MV-4-11 (cell line): ENCODE measurements at places on chromosomes 11 and 22.
A peak's percentile ranks its signal among the peaks of the same experiment; 100 is the strongest.

GRCh38 chr22:31055635-31056159 lies 25.4 kb upstream of the SMTN start:
- peak; percentile 53 for DNase-seq

- DNase-seq, result no peak
Measured at GRCh38 chr11:119990309-119991021, 147.4 kb downstream of the TRIM29 start.

DNA sequence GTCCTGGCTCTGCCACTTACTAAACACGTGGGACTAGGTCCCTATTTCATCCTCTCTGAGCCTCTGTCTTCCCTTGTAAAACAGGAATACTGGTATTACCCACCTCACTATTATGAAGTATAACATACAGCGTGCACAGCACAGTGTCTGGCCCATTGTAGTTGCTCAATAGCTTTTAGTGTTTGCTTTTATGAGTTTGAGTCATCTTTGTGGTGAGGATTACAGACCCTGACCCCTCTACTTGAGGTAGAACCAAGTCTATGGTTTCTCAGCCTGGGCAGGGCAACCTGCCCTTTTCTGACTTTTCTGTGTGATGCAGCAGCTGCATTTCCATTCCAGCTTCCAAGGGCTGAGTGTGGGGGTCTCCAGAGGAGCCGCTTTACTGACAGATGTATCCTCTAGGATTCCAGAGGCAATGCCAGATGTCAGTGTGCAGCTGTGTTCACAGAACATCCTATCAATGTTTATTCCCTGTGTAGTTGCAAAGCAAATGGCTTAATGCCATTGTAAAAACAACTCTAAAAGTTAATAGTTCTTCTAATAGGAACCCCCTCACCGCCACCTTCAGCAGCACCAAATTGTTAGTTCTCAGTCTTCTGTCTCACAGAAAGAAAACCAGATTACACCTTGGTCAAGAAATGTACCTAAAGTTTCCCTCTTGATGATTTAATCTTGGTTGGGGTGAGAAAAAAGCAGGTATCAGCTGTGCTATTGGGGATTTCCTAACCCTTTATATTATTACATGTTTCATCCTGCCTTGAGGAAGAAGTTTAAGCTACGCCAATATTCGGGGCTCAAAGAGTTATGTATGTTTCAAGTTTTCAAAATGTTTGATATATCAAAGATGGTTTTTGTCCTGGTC lies 16.8 kb downstream of the PRR5L start:
- DNase-seq, result peak; percentile 72

- DNase-seq, result no peak
Measured at GRCh38 chr11:113567867-113568544, 92.8 kb upstream of the DRD2 start.

GRCh38 chr11:34243600-34244464 lies 114.0 kb downstream of the ABTB2 start:
- peak; percentile 45 for DNase-seq

- DNase-seq, result no peak
Measured at GRCh38 chr22:33341611-33342010, 283.4 kb upstream of the SYN3 start.

DNA sequence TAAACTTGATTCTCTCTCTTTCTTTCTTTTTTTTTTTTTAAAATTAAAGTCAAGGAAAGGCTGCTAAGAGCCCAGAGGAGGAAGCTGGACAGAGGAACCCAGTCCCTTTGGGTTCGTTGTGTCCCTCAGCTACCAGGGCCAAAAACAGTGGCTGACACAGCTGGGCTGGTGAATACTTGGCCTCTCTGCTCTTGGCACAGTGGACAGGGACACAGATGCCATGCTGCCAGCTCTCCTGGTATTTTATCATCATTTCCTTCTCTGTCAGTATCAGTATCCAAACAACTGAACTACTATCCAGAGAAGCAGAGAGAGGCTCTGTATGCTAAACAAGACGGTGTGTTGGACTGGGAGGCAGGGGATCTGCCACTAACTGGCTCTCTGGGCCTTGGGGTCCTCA lies 123.7 kb upstream of the CCDC90B start:
- DNase-seq, result no peak

DNA sequence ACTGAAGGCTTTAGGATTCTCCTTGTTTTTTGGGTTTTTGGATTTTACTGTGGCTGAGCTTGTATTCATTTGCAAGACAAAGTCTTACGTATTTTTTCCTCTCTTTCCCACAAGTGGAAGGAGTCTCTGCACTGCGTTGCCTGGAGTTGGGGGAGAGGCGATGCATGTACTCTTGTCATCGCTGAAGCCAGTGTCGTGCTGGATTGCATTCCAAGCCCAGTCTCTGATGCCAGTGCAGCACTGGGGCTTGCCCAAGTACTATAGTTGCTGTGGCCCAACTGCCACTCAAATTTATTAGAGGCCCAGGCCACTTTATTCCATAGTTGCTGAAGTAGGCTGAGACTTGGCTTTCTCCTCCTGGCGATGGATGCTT lies 230.2 kb downstream of the DYNC2H1 start:
- no peak for DNase-seq

- DNase-seq, result peak; percentile 88
Measured at GRCh38 chr11:1852877-1853276, at the start of gene LSP1. TSS of gene LSP1 (plus strand) at chr11:1853084. CDS start at chr11:1853145, 61 bp downstream.

GRCh38 chr11:14089690-14090462 lies 127.4 kb downstream of the SPON1 start:
- no peak for DNase-seq

DNA sequence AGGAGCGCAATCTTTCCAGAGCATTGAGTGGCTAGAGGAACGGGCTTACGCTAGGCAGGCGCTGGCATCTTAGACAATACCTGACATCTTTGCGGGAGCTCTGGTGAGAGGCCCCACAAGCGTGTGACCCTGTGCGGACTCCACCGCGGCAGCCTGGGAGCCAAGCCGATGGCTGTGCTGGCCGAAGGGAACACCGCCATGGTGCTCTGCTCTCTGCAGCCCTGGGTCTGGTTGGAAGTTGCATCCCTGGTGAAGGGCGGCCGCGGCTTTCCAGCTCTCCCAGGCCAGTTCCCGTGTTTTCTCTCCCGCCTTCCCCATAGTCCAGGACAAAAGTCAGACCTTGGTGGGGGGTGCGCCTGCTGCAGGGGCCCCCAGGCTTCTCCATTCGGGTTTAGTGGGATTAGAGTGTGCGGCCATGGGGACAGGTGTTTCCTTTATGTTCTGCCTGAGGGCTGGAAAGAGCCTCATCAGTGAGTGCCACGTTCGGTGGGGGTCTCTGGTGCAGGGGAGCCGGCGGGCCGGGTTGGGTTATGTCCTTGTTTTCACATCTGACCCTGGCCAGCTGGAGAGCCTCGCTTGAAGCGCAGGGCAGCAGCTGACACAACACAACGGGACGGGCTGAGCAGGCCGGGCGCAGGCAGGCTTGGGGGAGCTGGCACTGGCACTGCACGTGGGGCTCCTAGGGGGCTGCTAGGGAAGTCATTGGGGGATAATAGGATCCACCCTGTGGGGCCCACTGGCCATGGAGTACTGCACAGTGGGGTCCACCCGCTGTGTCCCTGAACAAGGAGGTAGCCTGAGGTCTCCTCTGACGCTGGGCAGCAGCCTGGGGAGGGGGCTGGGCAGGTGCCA lies 94.8 kb downstream of the KCNQ1 start:
- DNase-seq, result no peak

DNA sequence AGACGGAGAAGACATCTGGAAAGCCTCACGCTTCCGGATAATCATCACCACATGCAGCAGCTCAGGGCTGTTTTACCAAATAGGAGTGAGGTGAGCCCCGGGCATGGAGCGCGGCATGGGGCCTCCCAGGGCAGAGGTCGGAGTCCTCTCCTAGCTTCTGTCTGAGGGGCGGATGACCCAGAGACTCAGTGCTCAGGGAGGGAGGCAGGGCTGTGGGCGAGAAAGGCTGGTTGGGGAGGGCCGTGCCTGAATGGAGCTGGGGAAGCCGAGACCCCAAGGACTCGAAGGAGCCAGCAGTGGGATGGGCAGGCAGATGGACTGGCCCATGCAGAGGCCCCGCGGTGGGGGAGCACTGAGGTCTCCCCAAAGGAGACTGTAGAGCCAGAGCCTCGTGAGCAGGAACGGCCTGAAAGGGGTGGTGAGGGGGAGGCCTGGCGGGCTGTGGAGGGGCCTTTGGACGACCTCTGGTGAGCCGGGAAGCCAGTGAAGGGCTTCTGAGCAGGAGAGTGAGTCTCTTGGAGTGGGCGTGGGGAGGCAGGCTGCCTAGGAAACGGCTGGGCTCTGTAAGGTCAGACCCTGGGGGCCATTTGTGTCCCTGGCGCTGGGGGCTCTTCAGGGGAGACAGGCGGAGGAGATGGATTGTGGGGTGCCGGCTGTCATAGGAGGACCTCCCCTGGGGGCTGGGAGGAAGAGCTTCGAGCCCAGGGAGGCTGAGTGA lies 24.7 kb upstream of the PANX2 start:
- no peak for DNase-seq

- no peak for DNase-seq
Measured at GRCh38 chr22:38223289-38223960, 21.6 kb downstream of the MAFF start.

GRCh38 chr11:79388201-79388600 lies 52.6 kb downstream of the TENM4 start:
- no peak for DNase-seq

- no peak for DNase-seq
Measured at GRCh38 chr11:99424313-99425084, 403.8 kb downstream of the CNTN5 start.

GRCh38 chr11:9896902-9897301 lies 233.0 kb downstream of the SWAP70 start:
- no peak for DNase-seq

- peak; percentile 71 for DNase-seq
Measured at GRCh38 chr11:66607126-66607834, 9.2 kb upstream of the RBM14 start.

DNA sequence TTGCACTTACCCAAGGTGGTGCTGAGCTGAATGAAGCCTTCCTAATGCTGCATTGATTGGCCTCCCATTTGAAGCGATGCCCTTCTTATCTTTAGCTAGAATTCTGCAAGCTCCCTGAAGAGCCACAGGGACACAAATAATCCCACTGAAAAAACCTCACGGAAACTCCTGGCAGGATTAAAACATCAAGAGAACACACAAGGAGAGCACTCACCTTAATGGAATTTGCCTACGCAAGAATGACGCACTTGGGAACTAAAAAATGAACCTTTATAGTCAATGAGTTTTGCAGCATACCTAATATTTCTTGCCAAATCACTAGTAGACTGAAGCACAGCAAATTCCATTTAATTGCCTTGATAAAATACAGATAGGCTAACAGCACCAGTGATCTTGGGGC lies 232.8 kb upstream of the UBASH3B start:
- no peak for DNase-seq

- no peak for DNase-seq
Measured at GRCh38 chr11:106249617-106250239, 172.3 kb downstream of the AASDHPPT start.

- peak; percentile 43 for DNase-seq
Measured at GRCh38 chr22:17637490-17638181, 921 bp upstream of the BCL2L13 start.

GRCh38 chr11:11841723-11842420 lies at the start of gene USP47:
TSS of gene USP47 (plus strand) at chr11:11841972. CDS start at chr11:11842186, 214 bp downstream.
- peak; percentile 73 for DNase-seq

- DNase-seq, result no peak
Measured at GRCh38 chr11:45394294-45395085, 108.3 kb upstream of the SYT13 start.

DNA sequence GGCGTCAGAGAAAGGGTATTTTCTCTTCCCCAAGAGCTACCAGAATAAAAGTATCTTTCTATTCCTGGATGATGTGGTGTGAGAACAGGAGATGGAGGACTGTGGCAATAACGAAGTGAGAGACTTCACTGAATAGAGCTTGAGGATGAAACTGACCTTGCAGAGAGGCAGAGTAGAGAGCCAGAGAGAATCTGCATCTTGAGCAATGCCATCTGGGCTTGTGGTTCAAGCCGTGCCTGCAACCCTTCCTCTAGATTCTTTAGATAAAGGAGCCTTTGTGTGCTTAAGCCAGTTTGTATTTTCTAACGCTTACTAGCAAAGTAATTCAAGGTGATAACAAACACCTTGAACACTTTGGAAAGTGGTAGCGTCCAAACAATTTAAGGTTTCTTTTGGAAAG lies 2.2 kb downstream of the ME3 start:
- peak; percentile 84 for DNase-seq

DNA sequence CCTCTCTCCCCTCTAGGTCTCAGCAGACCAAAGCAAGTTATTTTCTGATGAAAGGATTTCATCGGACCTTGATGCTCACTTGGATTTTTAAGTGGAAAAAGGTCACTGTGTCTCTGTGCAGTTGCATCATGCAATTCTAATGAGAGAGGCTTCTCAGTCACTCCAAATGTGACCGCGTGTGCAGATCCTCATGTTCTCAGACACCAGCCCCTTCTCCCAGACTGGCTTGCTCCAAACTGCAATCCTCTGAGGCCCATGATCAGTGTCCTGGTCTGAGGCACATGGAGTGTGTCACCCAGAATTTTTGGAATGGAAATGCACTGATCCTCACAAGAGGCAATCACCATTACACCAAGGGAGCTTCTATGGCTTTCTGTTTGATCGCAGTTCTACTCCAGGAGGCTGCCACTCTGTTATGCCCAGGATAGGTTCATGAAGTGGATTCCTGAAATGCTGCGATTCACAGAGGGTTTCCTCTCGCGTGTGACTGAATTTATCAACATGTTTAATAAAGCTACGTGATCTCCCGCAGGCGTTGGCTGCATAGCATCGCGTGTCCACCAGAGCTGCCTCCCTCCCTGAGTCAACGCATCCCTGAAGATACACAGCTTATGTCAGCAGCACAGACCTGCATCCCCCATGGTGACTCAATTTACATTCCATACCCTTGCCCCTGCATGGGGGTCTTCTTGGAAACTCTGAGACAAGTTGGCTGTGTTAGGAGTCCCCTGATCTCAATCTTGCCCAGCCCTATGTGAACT lies 544.6 kb upstream of the B3GAT1 start:
- no peak for DNase-seq

GRCh38 chr11:69208190-69209037 lies 52.7 kb downstream of the SMIM38 start:
- DNase-seq, result no peak

DNA sequence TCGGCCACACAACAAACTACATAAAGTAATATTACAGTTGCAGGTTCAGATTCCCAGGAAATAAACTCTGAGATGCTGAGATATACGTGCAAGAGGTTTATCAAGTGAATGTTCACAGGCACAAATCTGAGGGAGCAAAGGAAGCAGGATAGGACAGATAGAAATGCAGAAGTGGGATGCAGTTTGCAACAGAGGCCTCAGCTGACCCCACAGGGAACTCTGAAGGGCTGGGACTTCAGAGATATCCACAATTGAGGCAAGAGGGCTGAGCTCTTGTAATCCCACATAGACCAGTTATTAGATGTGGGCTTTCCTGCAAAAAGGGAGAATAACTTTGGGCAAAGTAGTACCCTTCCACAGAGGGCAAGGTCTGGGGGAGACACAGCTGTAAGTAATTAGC lies 25.4 kb upstream of the ARHGAP20 start:
- no peak for DNase-seq

- DNase-seq, result peak; percentile 22
Measured at GRCh38 chr22:45968751-45969413, 8.1 kb downstream of the WNT7B start.
